Stimulated activated naive CD8-positive, alpha-beta T cell treated with anti-CD3 and anti-CD28 coated beads, Interleukin-15, amount 100 ng/mL, for 72 hours (primary cell): ENCODE measurements at places on chromosomes 3 and 15.

GRCh38 chr15:50186752-50187151 lies 4.8 kb downstream of the SLC27A2 start:
- DNase-seq, result no peak

GRCh38 chr3:58999774-59000160 lies 50.1 kb downstream of the CFAP20DC start:
- no peak for DNase-seq

GRCh38 chr3:124401843-124402242 lies 328.4 kb upstream of the UMPS start:
- no peak for DNase-seq

- no peak for DNase-seq
Observed at GRCh38 chr3:44950275-44950734, 25.7 kb downstream of the ZDHHC3 start.

DNA sequence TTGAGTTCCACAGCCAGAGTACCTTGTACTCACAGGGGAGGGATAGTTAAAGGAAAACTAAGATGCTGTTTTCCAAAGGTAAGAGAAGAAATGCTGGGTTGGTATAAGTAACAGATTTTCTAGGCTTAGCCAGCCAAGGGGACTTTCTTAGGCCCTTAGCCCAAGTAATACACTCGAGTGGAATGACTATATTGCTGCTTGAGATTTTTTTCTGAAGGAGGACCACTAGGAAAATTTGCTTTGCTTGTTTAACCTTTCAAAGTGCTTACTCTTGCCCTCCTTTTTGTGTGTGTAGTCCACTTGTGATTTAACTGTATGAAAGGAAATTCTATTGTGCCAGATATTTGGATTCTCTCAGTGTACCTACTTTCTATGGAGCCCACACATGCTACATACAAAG lies 50.5 kb downstream of the IL5RA start:
- no peak for DNase-seq
